Effector CD4-positive, alpha-beta T cell (primary cell): ENCODE measurements at places on chromosomes 3 and 15.

- DNase-seq: no peak
These were observed 77.1 kb downstream of the IQCH start for GRCh38 chr15:67331676-67332075.

GRCh38 chr15:70556779-70557178 is 206.6 kb downstream of the UACA start:
- no peak for DNase-seq

- no peak for DNase-seq
These were observed 66.5 kb downstream of the RBMS3 start for GRCh38 chr3:29347412-29347811.

- no peak for DNase-seq
These were observed 73.3 kb downstream of the SYNPR start for GRCh38 chr3:63351159-63352007.

GRCh38 chr3:27628026-27628750 is 93.9 kb downstream of the EOMES start:
- no peak for DNase-seq

GRCh38 chr15:25737218-25737643 is 125.9 kb downstream of the ATP10A start:
- no peak for DNase-seq

- DNase-seq: no peak
These were observed 268.1 kb upstream of the CRBN start for GRCh38 chr3:3447641-3448040.

- no peak for DNase-seq
These were observed 83.6 kb downstream of the CCR1 start for GRCh38 chr3:46124216-46125177.

DNA sequence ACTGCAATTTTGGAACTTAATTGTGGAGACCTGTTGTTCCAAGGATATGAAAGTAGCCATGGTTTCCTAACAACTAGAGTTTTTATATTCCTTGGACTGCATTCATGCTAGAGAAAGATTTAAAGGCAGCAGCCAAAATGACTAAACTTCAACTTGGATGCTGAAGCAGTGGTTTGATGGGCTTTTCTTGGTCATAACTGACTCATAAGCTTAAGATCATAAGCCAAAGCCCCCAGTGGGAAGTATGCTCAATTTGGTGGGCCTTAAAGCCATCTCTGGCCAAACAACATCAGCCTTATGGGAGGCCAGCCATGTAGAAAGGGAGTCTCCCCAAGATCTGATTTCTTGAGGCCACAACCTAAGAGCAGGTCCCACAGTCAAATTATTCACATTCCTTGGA is 80.2 kb downstream of the ZNF280D start:
- DNase-seq: no peak

DNA sequence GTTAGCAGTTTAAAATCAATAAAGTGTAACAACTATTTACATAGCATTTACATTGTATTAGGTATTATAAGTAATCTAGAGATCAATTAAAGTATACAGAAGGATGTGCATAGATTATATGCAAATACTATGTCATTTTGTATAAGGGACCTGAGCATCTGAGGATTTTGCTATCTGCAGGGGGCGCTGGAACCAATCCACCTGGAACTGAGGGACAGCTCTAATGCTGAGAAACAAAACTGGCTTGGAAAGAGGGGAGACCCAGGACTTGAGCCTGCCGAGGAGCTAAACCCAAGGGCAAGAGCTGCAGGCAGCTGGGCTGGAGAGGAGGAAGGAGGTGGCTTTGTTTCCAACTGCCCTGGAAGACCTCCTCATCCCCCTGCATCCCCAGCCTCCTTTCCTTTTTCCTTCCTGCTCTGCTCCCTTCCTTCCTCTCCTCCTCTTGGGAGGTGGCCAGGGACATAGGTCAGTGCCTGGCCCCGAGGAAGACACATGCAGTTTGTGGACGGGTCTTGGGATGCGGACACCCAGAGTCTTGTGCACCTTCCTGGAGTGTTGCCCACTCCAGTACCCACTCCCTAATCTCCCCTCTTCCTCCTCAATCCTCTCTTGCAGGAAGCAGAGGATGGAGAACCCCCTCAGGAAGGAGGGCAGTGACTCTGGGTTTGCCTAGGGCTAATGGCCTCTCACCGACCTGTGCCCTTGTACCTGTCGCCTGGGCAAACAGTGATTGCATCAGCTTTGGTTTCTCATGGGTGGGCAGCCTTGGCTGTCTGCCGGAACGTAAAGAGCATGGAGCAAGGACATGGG is 825 bp upstream of the RTP3 start:
- peak; percentile 45 for DNase-seq

DNA sequence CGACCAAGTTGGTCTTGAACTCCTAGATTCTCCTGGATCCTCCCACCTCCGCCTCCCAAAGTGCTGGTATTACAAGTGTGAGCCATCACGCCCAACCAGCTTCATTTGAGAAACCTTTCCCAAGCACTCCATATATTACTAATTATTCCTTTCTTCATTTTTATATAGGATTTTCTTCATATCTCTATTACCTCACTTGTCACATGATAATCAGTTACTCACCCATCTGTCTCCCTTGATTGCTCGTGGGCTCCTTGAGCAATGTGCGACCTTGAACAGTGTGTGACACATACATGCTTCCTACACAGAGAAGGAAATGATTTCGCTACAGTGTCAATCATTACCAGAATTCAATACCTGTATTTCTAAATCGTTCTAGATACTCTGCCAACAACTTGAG is 110.7 kb upstream of the C2CD4B start:
- no peak for DNase-seq

GRCh38 chr15:36643551-36643950 is 64.1 kb downstream of the CDIN1 start:
- DNase-seq: no peak

DNA sequence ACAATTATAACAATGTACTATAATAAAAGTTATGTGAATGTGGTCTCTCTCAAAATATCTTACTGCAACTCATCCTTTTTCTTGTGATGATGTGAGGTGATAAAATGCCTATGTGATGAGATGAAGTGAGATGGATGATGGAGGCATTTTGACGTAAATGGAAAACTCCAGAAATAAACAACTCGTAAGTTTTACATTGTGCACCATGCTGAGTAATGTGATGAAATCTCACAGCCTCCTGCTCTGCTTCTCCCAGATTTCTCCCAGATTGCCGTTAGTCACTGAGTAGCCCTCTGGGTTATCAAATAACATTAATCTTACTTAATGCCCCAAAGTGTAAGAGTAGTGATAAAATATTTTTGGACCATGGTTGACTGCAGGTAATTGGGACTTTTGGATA is 64.8 kb upstream of the SLCO2A1 start:
- DNase-seq: no peak

- DNase-seq: no peak
These were observed 96.3 kb upstream of the MBNL1 start for GRCh38 chr3:152172460-152172859.

- DNase-seq: no peak
These were observed 34.7 kb upstream of the BNIP2 start for GRCh38 chr15:59723687-59724346.

DNA sequence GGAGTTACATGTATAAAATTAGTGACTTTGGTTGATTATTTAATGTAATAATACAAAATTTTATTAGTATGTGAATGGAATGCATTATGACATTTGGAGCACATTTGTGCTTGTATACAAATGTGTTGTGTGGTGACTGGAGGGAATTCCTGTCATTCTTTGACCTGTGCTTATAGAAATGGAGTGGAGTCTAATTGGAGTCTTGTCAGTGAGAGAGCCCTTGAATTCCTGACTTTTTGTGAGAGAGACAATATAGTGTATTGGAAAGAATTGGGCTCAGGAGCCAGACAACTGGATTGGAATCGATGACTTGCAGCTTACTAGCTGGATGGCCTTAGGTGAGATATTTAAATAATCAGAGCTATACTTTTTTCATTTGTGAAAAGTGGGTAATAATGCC is 9.4 kb downstream of the TCF12 start:
- DNase-seq: no peak

- no peak for DNase-seq
These were observed 14.7 kb upstream of the ATP2B2 start for GRCh38 chr3:10520072-10520471.

DNA sequence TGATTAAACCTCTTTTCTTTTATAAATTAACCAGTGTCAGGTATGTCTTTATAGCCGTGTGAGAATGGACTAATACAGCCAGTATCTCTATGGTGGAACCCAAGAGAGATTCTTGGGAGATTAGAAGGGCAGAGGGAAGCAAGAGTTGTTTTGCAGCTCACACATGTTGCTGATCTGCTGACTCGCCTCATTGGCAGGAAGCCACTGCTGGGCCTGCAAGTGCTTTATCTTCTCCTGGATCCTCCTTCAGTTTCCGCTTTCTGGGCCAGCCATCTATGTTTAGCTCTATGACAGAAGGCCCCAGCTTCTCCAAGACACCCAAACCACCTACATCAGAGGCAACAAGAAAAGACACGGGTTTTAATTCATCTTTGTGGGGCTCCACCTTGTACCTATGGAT is 23.4 kb upstream of the GALNT15 start:
- DNase-seq: no peak

DNA sequence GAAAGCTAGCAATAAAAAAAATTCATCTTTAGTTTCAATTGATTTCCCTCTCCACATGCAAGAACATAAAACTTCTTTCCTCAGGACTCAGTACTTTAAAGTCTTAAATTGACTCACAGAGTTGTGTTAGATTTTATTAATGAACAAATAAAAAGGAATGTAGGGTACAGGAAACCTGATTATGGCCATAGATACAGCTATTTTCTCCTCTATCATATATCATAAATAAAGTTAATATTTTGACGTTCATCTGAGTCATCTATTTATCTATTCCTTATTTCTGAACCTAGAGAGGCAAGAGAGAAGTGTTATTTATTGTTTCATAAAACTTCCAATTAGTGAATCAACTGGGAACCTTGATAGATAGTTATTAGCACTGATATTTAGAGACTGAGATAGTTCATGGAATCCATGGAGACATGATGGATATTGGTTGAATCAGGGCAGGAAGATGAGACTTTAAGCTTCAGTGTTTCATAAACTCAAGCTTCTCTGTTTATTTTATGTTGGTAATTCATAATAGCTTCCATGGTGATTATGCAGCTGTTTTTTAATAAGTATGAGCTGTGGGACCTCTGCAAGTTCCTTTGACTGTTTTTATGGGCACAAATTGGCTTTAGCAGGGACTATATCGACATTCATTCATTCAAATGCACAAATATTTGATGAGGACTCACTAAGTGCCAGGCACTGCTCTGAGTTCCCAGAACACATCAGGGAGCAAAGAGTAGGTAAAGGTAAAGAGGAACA is 143.5 kb upstream of the TGFBR2 start:
- no peak for DNase-seq

- DNase-seq: no peak
These were observed 17.4 kb downstream of the GRIP2 start for GRCh38 chr3:14522768-14523167.

- no peak for DNase-seq
These were observed 82.3 kb upstream of the OXTR start for GRCh38 chr3:8851703-8852102.

DNA sequence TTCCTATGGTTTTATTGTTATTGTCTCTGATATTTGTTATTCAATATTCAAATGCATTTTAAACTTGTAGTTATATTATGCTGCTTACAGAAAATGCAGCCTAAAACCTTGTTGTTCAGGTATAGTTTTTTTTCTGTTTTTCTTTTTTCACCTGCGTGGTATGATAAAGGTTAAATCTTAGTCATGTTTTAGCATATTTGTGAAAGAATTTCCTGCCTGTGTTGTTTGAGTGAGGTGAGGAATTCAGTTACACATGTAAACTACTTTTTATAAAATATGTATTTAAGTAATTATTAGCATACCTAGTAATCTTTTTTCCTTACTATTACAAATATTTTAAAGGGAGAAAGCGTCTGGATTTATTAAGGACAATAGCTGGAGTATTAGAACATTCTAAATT is 90.0 kb upstream of the NAALADL2 start:
- no peak for DNase-seq
